ENCODE measurements at places on chromosomes 6 and 20. TPM values are rescaled to one million over a fixed set of nuclear protein-coding genes. Genes with fewer than 3 reads are reported as not detected.

Gene STX7
- 66.8 TPM for total RNA-seq

Gene GSTA1
- not detected for total RNA-seq

Gene TBC1D7
- 13.2 TPM for total RNA-seq

Gene KHDC1
- total RNA-seq: 5.0 TPM

Gene RIMS4
- total RNA-seq: 0.40 TPM

Gene ACTL10
- total RNA-seq: 5.4 TPM

Gene DYNLT2
- 2.7 TPM for total RNA-seq

Gene EMILIN3
- not detected for total RNA-seq

Gene BPIFB4
- total RNA-seq: not detected

Gene CUTA
- 172 TPM for total RNA-seq

DNA sequence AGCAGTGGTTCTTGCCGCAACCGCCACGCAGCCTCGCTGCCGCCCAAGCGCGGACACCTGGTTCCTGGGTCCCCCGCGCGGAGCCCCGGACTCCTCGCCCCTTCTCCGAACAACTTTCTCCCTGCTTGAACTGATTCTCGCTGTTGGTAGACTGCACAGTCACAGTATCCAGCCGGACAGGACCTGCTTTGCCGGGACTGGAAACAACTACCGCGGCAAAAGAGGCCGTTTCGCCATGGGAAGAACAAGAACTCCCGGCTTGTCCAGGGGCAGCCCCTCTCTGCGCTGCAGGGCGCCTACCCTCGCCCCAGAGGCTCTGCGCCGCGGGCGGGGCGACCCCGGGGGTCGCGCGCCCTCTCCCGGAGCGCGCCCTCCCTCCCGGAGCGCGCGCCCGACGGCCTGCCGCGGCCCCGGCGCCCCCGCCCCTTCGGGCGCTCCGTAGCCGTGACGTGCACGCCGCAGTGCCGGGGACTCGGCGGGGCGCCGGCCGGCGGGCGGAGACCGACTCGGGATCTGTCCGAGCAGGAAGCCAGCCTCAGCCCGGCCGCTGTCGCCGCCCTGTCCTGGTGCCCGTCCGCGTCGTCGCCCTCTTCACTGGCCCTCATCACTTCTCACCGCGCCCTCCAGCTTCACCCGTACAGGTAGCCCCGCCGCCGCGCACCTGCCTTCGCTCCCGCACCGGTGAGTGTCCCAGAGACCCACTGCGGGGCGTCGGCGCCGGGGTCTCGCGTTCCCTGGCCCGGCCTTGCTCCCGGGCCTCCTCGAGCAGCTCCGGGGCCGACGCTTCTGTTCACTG is at the start of gene MYO6:
Gene MYO6, plus strand, starts transcription at position 497 of the 796 bp plus-strand sequence. CDS start 68,309 bp downstream, outside the sequence.
- peak within 1 kb of the TSS; percentile 98 for H3K27ac ChIP-seq
- DNase-seq: peak; percentile 93
- peaks cover 26% of the 10 kb centered on the region for H3K4me1 ChIP-seq
- peaks cover 56% of the 10 kb centered on the region for H3K36me3 ChIP-seq
- no peaks in the 10 kb centered on the region for H3K27me3 ChIP-seq
- peak within 1 kb of the TSS; percentile 99 for H3K4me3 ChIP-seq

- H3K27ac ChIP-seq: no peak overlapping the region
- no peak overlapping the region for H3K4me3 ChIP-seq
- H3K36me3 ChIP-seq: peaks cover 13% of the 10 kb centered on the region
- peaks cover 58% of the 10 kb centered on the region for H3K27me3 ChIP-seq
- H3K4me1 ChIP-seq: no peaks in the 10 kb centered on the region
Measured at GRCh38 chr6:466564-466963, 75.0 kb downstream of the IRF4 start.

DNA sequence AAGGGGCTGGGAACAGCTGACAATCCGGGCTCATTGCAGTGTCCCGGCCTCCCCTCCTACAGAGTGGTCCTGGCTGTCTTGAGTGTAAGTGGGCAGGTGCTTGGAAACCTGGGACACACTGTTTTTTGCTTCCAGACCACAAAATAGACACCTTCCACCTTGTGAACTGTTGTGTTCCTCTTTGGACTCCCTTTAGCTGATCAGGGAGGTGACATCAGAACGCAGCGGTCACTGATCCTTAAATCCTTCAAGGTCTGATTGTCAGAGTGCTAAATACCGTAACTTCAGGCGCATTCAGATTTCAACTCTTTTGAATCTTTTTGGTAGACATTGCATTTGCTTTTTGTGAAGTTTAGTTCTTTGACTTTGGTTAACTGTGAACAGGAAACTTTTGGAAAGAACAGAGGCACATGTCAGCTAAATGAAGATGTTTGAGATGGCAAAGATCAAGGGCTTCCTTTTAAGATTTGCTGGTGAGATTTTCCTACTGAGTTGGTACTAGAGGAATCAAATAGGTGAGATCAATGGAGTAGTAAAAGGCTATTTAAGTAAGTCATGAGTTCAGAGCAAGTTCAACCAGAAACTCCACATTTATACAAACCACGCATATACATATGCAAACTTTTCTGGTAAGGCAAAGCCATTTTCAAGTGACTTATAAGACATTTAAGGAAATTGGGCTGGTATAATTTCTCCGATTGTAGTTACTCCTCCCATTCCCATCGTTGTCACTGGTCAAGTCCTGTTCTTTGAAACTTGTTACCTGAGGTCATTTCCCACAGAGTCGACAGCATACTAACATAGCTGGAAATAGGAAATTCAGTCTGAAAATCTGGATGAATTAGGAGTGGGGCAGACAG is 6.3 kb downstream of the PPP1R3G start:
- H3K27me3 ChIP-seq: no peaks in the 10 kb centered on the region
- no peak overlapping the region for H3K27ac ChIP-seq
- no peak for DNase-seq
- H3K4me1 ChIP-seq: no peaks in the 10 kb centered on the region

GRCh38 chr20:60008130-60008808 is 50.0 kb downstream of the CDH26 start:
- no peak for DNase-seq

- no peak overlapping the region for H3K4me3 ChIP-seq
- no peak overlapping the region for H3K27ac ChIP-seq
- peaks cover 28% of the 10 kb centered on the region for H3K4me1 ChIP-seq
- DNase-seq: no peak
Measured at GRCh38 chr6:157385482-157385881, 4.5 kb downstream of the ZDHHC14 start.

GRCh38 chr6:158457131-158457530 is 102.8 kb upstream of the TMEM181 start:
- H3K4me3 ChIP-seq: no peak overlapping the region
- H3K27ac ChIP-seq: no peak overlapping the region
- no peak for DNase-seq

- H3K27me3 ChIP-seq: no peaks in the 10 kb centered on the region
- no peak overlapping the region for H3K4me3 ChIP-seq
- H3K27ac ChIP-seq: no peak overlapping the region
- peaks cover 17% of the 10 kb centered on the region for H3K4me1 ChIP-seq
- no peaks in the 10 kb centered on the region for H3K36me3 ChIP-seq
Measured at GRCh38 chr6:33597551-33598322, 17.7 kb upstream of the BAK1 start.

DNA sequence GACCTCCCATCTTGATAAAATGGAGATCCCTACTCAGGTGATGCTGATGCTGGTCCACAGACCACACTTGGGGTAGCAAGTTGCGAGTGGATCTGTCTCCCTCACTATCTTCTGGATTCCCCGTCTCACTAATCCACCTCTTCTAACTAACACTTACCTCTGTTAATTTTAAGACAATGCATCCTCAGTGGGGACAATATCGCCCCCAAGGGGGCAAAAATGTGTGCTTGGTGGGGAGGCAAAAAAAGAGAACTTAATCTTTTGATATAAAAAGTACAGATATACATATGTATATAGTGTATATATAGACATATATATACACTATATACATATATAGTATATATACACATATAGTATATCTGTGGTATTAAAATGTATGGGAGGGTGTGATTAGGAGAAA is 4.3 kb downstream of the LRFN2 start:
- no peaks in the 10 kb centered on the region for H3K4me1 ChIP-seq
- no peak for DNase-seq
- H3K4me3 ChIP-seq: no peak overlapping the region

DNA sequence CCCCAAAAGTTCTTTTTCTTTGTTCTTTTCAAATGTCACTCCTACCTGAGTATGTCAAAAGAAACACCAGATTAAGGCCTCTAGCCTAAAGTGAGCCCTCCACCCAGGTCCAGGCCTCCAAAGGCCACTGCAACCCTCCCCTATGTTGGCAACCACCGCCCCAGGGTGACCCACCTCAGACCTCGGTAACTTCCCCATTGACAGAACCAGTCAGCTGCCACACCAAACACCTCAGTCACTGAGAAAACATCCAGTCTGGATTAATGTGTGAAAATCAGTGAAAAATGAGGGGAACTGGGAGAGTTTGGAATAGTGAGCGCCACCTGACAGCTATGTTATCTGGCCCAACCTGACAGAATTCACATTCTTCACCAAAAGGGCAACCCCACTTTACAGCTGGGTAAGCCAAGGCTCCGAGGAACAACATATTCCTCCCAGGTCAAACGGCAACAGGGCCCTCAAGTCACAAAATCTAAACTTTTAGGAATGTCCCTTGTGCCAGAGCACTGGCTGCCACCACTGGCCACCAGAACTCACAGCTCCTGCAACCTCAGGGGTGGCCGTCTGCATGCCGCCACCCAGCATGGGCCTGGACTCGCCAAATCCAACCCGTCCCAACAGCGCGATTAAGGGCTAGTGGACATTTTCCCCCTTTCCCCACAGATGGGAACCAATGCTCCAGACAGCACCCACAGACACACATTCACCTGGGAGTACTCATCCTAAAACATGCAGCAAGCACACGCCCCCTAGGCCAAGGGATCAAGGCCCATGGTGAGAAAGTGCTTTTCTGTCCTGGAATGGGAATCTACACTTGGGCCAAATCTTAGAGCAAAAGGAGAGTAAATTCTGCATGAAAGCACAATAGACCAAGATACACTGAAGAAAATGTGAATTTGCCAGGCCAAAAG is 4.8 kb downstream of the TAF4 start:
- no peaks in the 10 kb centered on the region for H3K27me3 ChIP-seq
- H3K36me3 ChIP-seq: peaks cover 43% of the 10 kb centered on the region
- DNase-seq: no peak
- H3K4me3 ChIP-seq: no peak overlapping the region
- H3K4me1 ChIP-seq: peaks cover 45% of the 10 kb centered on the region

- no peak for DNase-seq
- H3K27me3 ChIP-seq: no peaks in the 10 kb centered on the region
- H3K4me3 ChIP-seq: no peak overlapping the region
- H3K36me3 ChIP-seq: peaks cover 4% of the 10 kb centered on the region
- peaks cover 42% of the 10 kb centered on the region for H3K4me1 ChIP-seq
Measured at GRCh38 chr6:45613656-45614055, 235.9 kb upstream of the SUPT3H start.

DNA sequence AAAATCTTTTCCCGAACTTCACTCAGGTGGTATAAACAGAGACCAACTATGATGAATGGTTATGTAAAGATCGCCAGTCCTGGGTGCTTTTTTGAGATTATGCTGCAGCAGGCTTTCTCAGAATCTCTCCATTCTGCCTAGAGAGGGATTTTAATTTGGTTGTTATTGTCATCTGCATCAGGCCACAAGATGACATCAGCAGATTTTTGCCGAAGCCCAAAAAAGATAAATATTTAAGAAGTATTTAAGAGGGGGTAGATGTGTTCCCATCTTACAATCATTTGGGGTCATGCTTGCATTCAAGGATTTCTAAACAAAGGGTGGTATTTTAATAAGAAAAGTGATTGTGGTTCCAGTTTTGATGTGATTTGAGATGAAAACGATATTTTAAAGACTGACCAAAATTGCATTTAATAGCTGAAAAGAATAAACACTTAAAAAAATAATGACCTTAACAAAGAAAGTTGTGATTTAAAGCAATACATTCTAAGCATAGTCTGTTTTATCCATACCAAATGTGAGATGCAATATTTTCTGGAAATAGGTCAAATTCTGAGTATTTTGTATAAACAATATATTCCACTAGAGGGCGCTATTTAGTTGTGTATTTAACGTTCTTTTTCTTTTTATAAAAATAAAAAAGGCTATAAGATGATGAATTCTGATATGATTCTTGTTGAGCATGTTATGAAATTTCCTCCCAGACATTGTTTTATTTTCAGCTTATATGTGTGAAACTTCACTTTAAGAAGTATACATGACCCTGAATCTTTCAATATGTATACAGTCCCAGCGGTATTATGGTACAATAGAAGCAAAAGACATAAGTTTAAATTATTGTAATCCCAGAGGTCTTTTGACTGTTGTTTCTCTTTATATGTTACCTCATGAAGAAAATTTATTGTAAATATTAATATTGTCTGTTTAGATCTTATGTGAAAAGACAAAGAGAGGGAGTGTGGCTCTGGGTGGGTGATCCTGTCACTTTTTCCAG is 51.0 kb upstream of the ZFP64 start:
- no peaks in the 10 kb centered on the region for H3K4me1 ChIP-seq
- H3K27ac ChIP-seq: no peak overlapping the region
- no peaks in the 10 kb centered on the region for H3K36me3 ChIP-seq
- H3K4me3 ChIP-seq: no peak overlapping the region

GRCh38 chr20:29319725-29320124 is 1937.7 kb upstream of the DEFB115 start:
- no peaks in the 10 kb centered on the region for H3K27me3 ChIP-seq
- H3K4me3 ChIP-seq: no peak overlapping the region
- no peaks in the 10 kb centered on the region for H3K36me3 ChIP-seq
- no peak overlapping the region for H3K27ac ChIP-seq
- no peak for DNase-seq

- no peak overlapping the region for H3K4me3 ChIP-seq
- no peaks in the 10 kb centered on the region for H3K27me3 ChIP-seq
- H3K4me1 ChIP-seq: peaks cover 8% of the 10 kb centered on the region
- H3K36me3 ChIP-seq: no peaks in the 10 kb centered on the region
- no peak for DNase-seq
Measured at GRCh38 chr20:33566781-33567603, 77.1 kb downstream of the CBFA2T2 start.

- no peaks in the 10 kb centered on the region for H3K4me1 ChIP-seq
- H3K36me3 ChIP-seq: no peaks in the 10 kb centered on the region
- no peak overlapping the region for H3K4me3 ChIP-seq
- H3K27ac ChIP-seq: no peak overlapping the region
Measured at GRCh38 chr6:25023781-25024180, 88.0 kb upstream of the RIPOR2 start.

DNA sequence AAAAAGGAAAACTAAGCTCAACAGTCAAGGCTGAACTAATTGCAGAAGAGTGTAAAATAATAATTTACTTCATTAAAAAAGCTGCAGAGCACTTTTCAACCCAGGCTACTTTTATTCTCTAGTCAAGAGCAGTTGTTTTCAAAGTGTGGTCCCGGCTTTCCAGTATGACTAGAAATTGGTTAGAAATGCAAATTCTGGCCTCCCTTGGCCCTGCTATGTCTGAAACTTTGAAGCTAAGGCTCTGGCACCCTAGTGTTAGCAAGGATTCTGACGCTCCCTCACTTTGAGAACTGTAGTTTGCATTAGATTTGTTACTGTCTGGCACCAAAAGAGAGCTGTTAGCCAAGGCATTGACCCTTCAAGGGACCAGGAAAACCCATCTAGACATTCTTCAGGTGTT is 9.5 kb upstream of the NXT1 start:
- no peak overlapping the region for H3K27ac ChIP-seq
- H3K4me1 ChIP-seq: no peaks in the 10 kb centered on the region
- DNase-seq: no peak
- H3K4me3 ChIP-seq: no peak overlapping the region

GRCh38 chr20:16966276-16966880 is 218.2 kb downstream of the OTOR start:
- no peaks in the 10 kb centered on the region for H3K4me1 ChIP-seq
- no peak overlapping the region for H3K4me3 ChIP-seq
- H3K27ac ChIP-seq: no peak overlapping the region

Measured in Calu3 (cell line).